ENCODE measurements at places on chromosomes 3 and 15. TPM values are rescaled to one million over a fixed set of nuclear protein-coding genes. Genes with fewer than 3 reads are reported as not detected.

The GOLGA8M gene
- 3.9 TPM for total RNA-seq

The TRPM1 gene
- total RNA-seq, result not detected

The A4GNT gene
- total RNA-seq, result not detected

The ADAMTS7 gene
- total RNA-seq, result 24.8 TPM

The FSIP1 gene
- not detected for total RNA-seq

The DNASE1L3 gene
- total RNA-seq, result 47.0 TPM

The SLC22A13 gene
- total RNA-seq, result not detected

The SST gene
- 97.6 TPM for total RNA-seq

The SLC24A5 gene
- not detected for total RNA-seq

The RLBP1 gene
- total RNA-seq, result not detected

The CNTN3 gene
- 2.4 TPM for total RNA-seq

The CLDN16 gene
- total RNA-seq, result not detected

The IMPG2 gene
- 0.35 TPM for total RNA-seq

The PFKFB4 gene
- 78.0 TPM for total RNA-seq

The SLC7A14 gene
- 0.18 TPM for total RNA-seq

The DPPA4 gene
- total RNA-seq, result not detected

The ARID3B gene
- total RNA-seq, result 28.1 TPM

The LRRN1 gene
- 1.5 TPM for total RNA-seq

The GOLGA8J gene
- total RNA-seq, result not detected

The ATP13A5 gene
- not detected for total RNA-seq

The TNFAIP8L3 gene
- 4.6 TPM for total RNA-seq
